ENCODE measurements at places on chromosomes 2 and 18.

DNA sequence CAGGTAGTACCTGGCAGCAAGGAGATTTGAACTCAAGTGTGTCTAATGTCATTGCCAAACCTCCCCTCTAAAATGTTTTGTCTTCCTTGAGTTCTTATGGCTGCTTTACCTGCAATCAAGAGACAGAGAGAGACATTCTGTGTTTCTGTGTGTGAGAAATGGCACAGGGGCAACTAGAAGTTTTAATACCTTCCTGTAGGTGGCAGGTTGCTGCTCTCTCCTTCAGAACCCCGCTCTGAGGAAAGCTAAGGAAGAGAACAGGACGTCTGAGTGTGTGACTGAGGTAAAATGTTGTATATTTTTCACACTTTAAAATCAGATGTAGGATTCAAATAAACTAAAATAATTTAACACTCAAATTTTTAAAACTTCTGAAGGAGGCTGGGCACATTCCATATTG is 19.2 kb downstream of the DTNA start:
- no peak for DNase-seq

- DNase-seq = no peak
Observed at GRCh38 chr2:32614084-32614483, 13.8 kb upstream of the TTC27 start.

GRCh38 chr2:77185052-77185451 is 337.1 kb downstream of the LRRTM4 start:
- no peak for DNase-seq

DNA sequence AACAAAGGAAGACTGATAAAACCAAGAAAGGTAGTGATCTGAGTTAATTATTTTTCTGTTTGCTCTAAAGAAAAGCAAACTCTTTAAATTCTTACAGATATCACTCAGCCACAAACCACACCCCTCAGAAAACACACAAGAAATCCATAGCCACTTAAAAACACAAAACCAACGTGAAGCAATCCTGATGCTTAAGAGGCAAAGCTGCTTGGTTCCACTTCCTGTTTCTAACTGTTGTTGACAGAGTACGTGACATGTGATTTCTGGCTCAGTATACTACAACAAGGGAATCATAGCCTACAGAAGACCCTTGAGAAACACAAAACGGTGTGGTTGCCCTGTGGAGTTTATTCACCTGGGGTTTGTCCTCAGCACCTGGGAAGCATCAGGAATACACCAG is 240.9 kb upstream of the APCDD1 start:
- no peak for DNase-seq

DNA sequence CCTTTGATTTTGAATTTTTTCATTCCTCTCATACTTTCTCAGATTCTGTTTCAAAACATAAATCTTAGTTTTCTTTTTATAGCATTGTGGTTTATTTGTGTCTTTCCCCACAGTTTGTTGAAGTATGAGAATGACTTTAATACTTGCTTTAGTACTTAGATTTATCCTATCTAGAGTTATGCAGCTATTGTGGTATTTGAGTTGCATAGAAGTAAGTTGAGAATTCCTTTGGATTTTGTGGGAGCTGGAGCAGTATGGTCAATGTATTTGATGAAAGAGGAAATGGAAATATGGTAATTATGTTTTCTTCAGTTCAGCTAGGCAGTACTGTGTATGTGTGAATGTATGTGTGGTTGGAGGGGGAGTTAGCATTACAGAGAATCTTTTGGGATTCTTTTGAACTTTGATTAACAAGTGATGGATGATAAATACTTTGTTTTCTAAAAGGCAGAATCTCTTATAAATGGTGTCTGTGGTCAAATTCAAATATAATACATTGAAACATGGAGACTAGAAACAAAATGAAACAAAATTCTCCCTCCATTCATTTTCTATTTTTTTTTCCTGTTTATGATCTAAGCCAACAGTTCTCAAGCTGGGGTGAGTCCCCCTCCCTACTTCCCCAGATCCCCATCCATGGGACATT is 3.0 kb downstream of the ACVR2A start:
- no peak for DNase-seq

- DNase-seq = no peak
Observed at GRCh38 chr18:13256444-13257305, 38.1 kb downstream of the LDLRAD4 start.

- DNase-seq = no peak
Observed at GRCh38 chr18:13451213-13451540, 232.6 kb downstream of the LDLRAD4 start.

- no peak for DNase-seq
Observed at GRCh38 chr2:32291746-32292145, 14.0 kb downstream of the YIPF4 start.

GRCh38 chr2:96970248-96970875 is 16.0 kb downstream of the FAM178B start:
- DNase-seq = no peak

GRCh38 chr18:78378983-78379382 is 600.6 kb upstream of the SALL3 start:
- DNase-seq = no peak

DNA sequence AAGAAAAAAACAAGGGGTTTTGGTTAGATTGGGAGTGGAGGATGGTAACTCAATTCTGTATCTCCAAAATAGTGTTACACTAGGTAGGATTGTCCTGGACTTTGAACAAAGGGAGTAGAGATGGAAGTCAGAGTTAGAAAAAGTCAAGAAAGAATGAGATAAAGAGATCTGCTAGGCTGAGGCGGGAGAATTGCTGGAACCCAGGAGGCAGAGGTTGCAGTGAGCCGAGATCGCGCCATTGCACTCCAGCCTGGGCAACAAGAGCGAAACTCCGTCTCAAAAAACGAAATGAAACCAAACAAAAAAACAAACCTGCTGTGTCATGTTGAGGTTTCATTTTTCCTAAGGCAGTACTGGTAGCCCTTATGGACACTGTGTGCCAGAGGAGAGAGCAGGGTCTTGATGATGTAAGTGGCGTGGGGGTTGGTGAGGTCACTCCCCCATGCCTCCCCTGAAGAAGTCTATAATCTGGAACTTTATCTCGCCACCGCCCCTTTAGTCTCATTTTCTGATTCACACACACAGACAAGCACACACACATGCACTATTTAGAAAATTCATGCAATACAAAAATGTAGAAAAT is 10.5 kb downstream of the DRC1 start:
- DNase-seq = no peak

GRCh38 chr2:236814593-236814992 is 245.0 kb downstream of the ACKR3 start:
- DNase-seq = no peak

GRCh38 chr2:85564144-85564563 is 2.9 kb upstream of the GGCX start:
- no peak for DNase-seq

GRCh38 chr2:158644139-158644538 is 151.0 kb upstream of the DAPL1 start:
- DNase-seq = no peak

- no peak for DNase-seq
Observed at GRCh38 chr2:16134436-16135165, 194.3 kb downstream of the MYCN start.

All from gastrocnemius medialis (tissue), 4 donors.